Endothelial cell (in vitro differentiated cells): ENCODE measurements at places on chromosomes 4 and X. TPM values are rescaled to one million over a fixed set of nuclear protein-coding genes. Genes with fewer than 3 reads are reported as not detected.

DNA sequence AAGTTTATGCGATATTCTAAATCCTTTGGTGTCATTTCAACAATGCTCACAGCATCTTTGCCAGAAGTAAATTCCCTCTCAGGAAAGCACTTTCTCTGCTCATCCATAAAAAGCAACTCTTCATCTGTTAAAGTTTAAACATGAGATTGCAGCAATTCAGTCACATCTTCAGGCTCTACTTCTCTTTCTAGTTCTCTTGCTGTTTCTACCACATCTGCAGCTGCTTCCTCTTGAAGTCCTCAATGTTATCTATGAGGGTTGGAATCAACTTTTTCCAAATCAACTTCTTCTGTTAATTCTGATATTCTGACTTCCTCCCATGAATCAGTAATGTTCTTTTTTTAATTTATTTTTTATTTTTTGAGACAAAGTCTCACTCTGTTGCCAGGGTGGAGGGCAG, 100.9 kb downstream of the LCORL start:
- peaks cover under 1% of the 10 kb centered on the region for H3K27me3 ChIP-seq
- no peak overlapping the region for H3K27ac ChIP-seq
- DNase-seq, result no peak
- H3K4me1 ChIP-seq, result peaks cover 12% of the 10 kb centered on the region
- no peak overlapping the region for H3K4me3 ChIP-seq

DNA sequence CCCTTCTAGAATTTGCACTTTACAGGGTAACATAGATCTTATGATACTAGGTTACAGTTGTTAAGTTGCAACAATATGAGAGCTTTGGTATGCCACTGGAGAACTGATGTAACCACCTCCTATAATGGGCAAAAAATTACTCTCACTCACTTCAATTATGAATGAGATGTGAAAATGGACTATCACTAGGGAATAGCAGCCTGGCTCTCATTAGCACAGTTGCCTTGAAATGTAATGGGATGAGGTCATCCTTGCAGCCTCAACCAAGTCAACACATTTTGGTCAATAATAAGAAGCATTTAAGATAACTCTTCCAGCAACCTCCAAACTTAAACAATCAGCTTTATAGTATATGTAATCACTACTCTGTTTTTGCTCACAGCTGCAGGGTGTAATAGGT, 69.4 kb downstream of the TBC1D9 start:
- peaks cover 20% of the 10 kb centered on the region for H3K36me3 ChIP-seq
- H3K4me3 ChIP-seq, result no peak overlapping the region
- no peaks in the 10 kb centered on the region for H3K27me3 ChIP-seq

DNA sequence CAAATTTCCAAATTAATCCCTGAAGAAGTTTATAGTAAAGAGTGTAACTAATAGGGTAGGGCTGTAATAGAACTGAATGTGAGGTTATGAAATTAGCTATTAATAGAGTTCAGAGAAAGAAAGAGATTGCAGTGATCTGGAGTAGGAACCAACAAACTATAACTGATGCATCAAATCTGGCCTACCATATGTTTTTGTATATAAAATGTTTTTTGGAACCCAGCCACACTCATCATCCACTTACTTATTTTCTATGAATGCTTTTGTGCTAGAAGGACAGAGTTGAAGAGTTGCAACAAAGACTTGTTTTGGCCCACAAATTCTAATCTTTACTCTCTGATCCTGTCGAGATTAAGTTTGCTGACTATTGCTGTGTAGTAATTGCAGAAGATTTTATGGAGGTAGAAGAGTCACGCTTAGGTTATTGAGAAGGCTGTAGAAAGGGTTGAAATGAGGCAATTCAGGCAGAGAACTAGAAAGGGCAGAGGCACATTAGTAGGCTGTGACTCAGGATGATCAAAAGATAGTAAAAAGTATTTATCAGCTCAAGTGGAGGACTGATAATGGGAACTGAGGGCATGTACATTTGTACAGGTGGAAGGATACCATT, 298.7 kb upstream of the EMCN start:
- no peak overlapping the region for H3K27ac ChIP-seq
- H3K27me3 ChIP-seq, result no peaks in the 10 kb centered on the region
- no peaks in the 10 kb centered on the region for H3K4me1 ChIP-seq
- H3K4me3 ChIP-seq, result no peak overlapping the region

DNA sequence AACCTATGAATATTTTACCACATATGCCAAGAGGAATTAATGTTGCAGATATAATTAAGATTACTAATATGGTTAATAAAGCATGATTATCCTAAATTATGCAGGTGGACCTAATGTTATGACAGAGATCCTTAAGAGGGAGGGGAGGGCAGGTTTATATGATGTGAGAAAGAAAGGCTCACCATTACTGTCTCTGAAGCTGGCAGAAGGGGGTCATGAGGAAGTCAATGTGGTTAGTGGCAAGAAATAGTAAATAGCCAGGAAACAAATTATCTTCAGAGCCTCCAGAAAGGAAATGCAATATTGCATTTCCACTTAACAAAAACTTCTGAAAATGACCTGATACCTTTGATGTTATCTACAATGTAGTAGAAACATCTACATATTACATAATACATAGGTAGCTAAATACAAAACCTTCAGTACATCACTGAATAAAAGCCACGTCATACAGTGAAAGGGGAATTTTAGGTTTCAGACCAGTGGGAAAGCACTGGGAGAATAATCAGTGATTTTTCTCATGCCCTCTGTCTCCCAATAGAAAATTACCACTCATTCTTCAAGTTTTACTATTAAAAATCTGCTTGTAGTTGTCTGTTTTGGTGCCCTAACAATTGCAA, 609.2 kb downstream of the SPOCK3 start:
- no peak overlapping the region for H3K27ac ChIP-seq
- no peaks in the 10 kb centered on the region for H3K36me3 ChIP-seq
- no peak overlapping the region for H3K4me3 ChIP-seq

GRCh38 chr4:130335417-130336194, 1239.7 kb downstream of the C4orf33 start:
- H3K27ac ChIP-seq, result no peak overlapping the region
- H3K4me3 ChIP-seq, result no peak overlapping the region
- H3K36me3 ChIP-seq, result no peaks in the 10 kb centered on the region
- no peaks in the 10 kb centered on the region for H3K4me1 ChIP-seq
- no peak for DNase-seq
- H3K27me3 ChIP-seq, result no peaks in the 10 kb centered on the region

GRCh38 chrX:95056901-95057300, 1382.9 kb downstream of the FAM133A start:
- no peaks in the 10 kb centered on the region for H3K27me3 ChIP-seq
- DNase-seq, result no peak
- H3K4me3 ChIP-seq, result no peak overlapping the region
- no peak overlapping the region for H3K27ac ChIP-seq

GRCh38 chrX:78747971-78748370, 451 bp downstream of the LPAR4 start:
- no peaks in the 10 kb centered on the region for H3K36me3 ChIP-seq
- peak overlapping the region; percentile 80 for H3K4me3 ChIP-seq
- no peak for DNase-seq

- H3K4me1 ChIP-seq, result peaks cover 23% of the 10 kb centered on the region
- peaks cover 13% of the 10 kb centered on the region for H3K36me3 ChIP-seq
- peaks cover 14% of the 10 kb centered on the region for H3K27me3 ChIP-seq
- no peak overlapping the region for H3K27ac ChIP-seq
- peak overlapping the region; percentile 62 for H3K4me3 ChIP-seq
Observed at GRCh38 chr4:40059362-40059761, 2.7 kb downstream of the N4BP2 start.

DNA sequence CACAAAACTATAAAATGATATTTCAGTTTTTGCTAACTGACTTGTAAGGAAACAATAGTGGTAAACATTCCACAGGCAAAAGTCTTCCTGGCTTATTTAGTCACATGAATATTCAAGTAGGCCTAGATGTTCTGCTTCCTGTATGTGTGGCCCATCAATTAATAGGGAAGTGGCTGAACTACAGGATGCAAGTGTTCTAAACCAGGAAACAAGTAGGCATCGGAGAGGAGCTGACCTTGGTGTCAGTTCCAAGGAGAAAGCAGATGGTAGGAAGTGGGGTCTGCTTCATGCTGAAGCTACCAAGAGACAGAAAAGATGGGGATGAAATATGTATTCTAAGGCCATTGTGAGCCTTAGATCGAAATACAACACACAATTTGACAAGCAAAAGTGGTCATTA, 149.7 kb downstream of the ANTXR2 start:
- peaks cover 5% of the 10 kb centered on the region for H3K27me3 ChIP-seq
- H3K4me1 ChIP-seq, result peaks cover 14% of the 10 kb centered on the region
- H3K4me3 ChIP-seq, result no peak overlapping the region
- no peak for DNase-seq
- peaks cover 3% of the 10 kb centered on the region for H3K36me3 ChIP-seq

DNA sequence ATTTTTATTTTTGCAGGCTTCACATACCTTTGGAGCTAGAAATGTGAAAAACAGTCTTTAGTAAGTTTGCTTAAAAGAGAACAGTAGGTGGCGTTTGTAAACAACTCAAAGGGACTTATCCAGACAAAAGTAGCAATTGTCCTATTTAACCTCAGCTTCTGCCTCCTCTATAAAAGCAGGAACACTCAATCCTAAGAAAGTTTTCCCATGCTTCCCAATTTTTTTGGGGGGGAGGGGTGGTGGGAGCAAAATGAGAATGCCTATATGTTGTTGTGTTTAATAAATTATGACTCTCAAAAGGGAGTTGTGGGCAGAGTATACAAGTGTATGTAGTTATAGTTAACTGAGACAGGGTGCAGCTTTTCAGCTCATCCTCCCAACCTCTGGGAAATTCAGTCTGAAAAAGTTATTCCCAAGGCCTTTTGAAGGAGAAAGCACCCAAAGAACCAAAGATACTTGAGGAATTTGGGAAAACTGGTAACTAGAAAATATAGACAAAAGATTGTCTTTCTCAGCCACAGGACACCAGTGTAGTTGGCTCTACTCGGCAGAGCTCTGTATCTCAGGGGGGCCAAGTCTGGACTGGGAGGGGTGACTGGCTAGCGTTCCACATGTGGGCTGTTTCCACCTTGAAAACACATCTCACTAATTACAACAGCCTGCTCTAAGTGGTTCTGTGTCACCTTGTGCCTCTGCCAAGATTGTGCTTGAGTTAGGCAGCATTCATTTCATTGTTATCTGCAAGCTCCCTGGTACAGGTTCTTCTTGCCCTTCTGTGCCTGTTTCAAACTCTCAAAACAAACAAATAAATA, 2.8 kb downstream of the SFRP2 start:
- H3K4me1 ChIP-seq, result peaks cover 34% of the 10 kb centered on the region
- peaks cover 14% of the 10 kb centered on the region for H3K27me3 ChIP-seq
- no peak overlapping the region for H3K4me3 ChIP-seq
- H3K36me3 ChIP-seq, result peaks cover 6% of the 10 kb centered on the region
- DNase-seq, result no peak
- no peak overlapping the region for H3K27ac ChIP-seq

DNA sequence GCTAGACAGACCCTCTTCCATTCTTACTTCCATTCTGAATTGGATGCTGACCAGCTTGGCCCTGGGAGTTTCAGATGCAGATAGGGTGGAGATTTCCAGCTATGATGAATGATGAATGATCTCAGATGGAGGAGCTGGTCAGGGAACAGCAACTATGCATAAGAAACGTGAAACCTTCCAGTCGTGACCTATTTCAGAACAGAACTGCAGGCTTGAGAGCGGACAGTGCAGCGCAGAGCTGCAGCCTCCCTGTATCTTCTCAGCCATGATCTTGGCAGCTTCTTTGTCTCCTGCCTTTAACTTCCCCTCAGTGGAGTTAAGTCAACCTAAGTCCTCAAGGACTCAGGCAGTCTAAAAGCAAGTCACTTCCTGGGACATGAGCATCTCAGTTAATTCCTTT, 43.3 kb upstream of the HAND2 start:
- H3K4me3 ChIP-seq, result no peak overlapping the region
- H3K4me1 ChIP-seq, result peaks cover 3% of the 10 kb centered on the region

GRCh38 chrX:68428431-68428830, 4.9 kb downstream of the OPHN1 start:
- H3K4me3 ChIP-seq, result no peak overlapping the region
- H3K27me3 ChIP-seq, result no peaks in the 10 kb centered on the region
- no peak for DNase-seq
- no peak overlapping the region for H3K27ac ChIP-seq
- H3K4me1 ChIP-seq, result peaks cover 14% of the 10 kb centered on the region
- peaks cover 13% of the 10 kb centered on the region for H3K36me3 ChIP-seq

DNA sequence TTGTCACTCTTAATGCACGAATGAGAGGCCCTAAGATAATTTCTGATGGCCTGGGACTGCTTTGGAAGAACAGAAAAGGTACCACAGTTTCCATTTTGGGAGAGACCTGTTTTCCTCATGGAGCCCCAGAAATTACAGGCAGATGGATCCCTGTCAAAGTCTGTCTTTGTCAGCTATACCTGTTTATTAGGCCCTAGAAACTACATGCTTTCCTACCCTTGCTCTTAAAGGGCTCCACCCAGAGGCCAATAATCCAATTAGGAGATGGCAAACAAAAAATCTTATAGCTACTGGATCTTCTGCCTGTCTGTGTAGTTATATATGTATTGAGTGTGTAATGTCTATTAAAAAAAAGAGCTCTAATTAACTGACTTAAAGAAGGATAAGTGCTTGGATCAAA, 141.3 kb downstream of the NR3C2 start:
- peaks cover 2% of the 10 kb centered on the region for H3K27me3 ChIP-seq
- no peak for DNase-seq
- H3K36me3 ChIP-seq, result peaks cover 3% of the 10 kb centered on the region
- H3K27ac ChIP-seq, result no peak overlapping the region
- H3K4me1 ChIP-seq, result no peaks in the 10 kb centered on the region

GRCh38 chrX:146278381-146278780, 460.8 kb downstream of the SLITRK2 start:
- H3K27ac ChIP-seq, result no peak overlapping the region
- no peak overlapping the region for H3K4me3 ChIP-seq
- peak; percentile 15 for DNase-seq
- H3K36me3 ChIP-seq, result no peaks in the 10 kb centered on the region

DNA sequence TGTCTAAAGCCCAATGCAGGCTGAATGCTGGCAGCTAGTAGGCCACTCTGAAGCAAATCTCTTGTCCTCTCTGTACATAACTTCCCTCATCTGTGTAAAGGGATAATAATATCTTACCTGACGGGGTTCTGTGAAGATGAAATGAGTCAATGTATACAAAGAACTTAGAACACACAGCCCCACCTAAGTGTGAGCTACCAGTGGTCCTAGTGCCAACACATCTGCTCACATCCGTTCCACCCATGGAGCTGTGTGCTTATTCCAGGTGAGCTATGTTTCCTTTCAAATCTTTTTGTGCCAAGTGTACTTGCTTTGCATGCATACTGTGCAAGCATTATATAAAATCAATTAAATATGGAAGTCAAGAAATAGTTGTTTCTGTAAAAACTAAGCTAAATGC, 116.4 kb downstream of the TSPAN5 start:
- peaks cover 2% of the 10 kb centered on the region for H3K27me3 ChIP-seq
- no peak for DNase-seq
- peaks cover 5% of the 10 kb centered on the region for H3K4me1 ChIP-seq
- H3K27ac ChIP-seq, result no peak overlapping the region

NSDHL gene
- total RNA-seq, result 26.5 TPM

TSPAN5 gene
- 21.8 TPM for total RNA-seq

PTTG2 gene
- not detected for total RNA-seq

PDE6B gene
- total RNA-seq, result 5.1 TPM

RAB33A gene
- total RNA-seq, result 4.1 TPM

POF1B gene
- not detected for total RNA-seq
